CD4-positive, alpha-beta T cell treated with Interferon alpha-2 for 1 hour (primary cell): ENCODE measurements at places on chromosomes 5 and 9.

DNA sequence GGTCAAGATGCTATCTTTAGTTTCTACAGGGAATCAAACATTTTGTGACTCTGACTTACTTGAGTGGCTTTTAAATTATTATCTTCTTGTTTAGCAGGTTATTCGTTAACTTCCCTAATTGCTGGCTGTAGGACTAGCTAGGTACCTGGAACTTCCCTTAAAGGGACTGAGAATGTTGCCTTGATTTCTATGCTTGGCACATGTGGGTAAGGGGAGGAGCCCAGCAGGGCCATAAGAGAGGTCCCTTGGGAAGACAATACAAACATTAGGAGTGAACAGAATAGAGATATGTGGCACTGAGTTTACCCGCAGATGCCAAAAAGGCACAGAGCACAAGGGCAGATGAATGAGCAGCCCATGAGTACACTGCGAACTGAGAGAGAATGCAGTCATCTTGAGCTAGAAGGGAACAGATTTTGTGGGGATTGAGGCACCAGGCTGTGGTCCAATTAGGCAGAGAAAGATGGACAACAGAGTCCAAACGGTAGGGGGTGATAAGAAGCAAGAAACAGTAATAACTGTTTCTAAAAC is 9.8 kb downstream of the CKMT2 start:
- no peak for DNase-seq

- no peak for DNase-seq
These were observed 48.0 kb downstream of the RAB14 start for GRCh38 chr9:121153642-121154041.

DNA sequence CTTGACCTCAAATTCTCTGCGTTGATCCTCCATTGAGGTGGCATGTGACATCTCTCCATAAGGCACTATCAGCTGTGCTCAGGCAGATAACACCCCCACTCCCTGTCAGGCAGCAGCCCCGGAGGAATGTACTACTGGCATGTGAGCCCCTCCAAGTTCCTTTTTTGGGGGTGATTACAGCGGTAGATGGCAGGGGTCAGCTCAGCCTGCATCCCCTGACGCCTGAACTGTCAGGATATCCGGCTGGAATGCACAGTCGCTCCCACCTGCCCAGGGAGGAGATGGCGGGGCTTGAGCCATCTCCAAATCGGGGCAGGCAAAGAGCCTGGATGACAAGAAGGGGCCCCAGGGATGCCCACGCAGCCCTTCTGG is 40.8 kb downstream of the FAM78A start:
- no peak for DNase-seq

DNA sequence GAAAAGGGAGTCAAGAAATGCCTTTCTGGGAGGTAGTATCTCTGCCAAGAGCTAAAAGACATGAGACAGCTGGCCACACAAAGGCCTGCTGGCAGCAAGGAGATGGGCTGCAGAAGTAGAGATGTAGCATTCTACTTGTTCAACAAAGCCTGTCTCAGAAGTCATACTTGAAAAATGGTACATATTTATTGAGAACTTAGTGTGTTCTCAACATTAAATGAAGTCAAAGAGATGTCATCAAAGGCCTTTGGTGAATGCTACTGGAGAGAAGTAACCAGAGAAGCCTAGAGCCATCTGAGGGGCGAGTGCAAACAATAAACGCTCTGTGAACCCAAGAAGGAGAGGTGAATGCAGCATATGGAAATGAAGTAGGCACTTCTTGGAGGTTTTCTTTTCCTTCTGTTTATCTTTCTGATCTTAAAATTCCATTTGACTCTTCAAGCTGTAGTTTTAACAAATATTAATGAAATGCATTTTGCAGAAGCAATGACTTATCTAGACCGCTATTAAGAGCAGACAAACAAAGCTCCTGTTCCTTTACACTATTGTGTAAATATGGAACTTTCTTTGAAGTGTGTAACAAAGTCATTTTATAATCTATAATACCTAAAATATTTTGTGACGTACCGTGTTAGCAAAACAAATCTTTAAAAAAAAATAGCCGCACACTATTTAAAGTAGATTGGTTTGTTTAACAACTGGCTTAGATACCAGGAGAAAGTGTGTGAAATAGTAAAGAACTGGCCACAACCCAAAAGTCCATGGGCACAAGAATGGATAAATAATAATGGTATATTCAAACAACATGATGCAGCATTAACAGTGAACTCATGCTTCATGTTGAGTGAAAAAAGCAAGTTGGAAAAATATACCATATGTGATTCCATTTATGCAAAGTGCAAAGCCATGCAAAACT is 70.2 kb downstream of the ZNF608 start:
- DNase-seq, result no peak

GRCh38 chr9:38227656-38228055 is 158.6 kb upstream of the SHB start:
- peak; percentile 6 for DNase-seq

GRCh38 chr5:148382961-148383360 is 797 bp upstream of the FBXO38 start:
- DNase-seq, result no peak

DNA sequence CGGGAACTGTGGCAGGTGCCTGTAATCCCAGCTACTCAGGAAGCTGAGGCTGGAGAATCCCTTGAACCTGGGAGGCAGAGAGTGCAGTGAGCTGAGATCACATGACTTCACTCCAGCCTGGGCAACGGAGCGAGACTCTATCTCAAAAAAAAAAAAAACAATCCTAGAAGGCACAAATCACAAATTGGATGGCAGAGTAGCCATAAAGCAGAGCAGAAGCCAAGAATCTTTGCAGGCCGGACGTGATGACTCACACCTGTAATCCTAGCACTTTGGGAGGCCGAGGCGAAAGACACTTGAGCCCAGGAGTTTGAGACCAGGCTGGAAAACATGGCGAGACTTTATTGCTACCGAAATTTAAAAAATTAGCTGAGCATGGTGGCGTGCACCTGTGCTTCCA is 9.2 kb upstream of the FUBP3 start:
- no peak for DNase-seq

DNA sequence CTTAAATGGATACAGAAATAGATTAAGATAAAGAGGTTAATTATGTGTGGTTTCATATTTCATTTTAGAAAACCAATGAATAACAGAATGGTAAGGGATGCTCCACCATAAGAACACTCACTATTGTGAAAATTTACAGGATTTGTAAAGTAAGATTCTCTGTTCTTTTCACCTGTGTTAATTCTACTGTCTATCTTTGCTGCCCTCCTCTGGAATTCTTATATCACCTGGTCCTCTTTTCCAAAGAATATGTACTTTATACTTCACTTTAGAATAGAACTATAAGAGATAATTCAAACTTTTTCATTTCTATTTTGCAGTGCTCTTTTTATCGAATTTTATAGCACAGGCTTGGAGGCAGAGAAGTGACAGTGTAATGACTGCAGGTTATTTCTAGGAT is 213.4 kb downstream of the LURAP1L start:
- DNase-seq, result no peak

DNA sequence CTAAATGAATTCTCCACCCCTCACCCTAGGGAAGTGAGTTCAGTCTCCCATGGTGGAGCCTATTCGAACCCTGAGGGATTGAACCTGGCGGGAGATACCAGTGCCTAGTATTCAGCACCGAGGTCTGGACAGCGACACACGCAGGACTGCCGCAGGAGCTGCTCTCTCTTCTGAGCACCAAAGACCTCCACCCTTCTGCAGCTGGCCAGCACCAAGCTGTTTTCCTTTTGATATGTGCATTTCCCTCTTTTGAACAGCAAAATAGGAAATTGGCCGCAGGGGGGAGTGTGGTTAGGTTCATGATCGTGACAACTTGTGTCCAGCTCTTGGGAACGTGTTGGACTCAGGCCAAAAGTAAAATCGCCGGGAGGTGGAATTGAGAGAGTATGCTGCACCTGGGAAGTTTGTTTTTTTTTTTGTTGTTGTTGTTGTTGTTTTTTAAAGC is 1.2 kb upstream of the PCSK1 start:
- no peak for DNase-seq

- no peak for DNase-seq
These were observed 12.2 kb downstream of the DAB2IP start for GRCh38 chr9:121663591-121663990.

DNA sequence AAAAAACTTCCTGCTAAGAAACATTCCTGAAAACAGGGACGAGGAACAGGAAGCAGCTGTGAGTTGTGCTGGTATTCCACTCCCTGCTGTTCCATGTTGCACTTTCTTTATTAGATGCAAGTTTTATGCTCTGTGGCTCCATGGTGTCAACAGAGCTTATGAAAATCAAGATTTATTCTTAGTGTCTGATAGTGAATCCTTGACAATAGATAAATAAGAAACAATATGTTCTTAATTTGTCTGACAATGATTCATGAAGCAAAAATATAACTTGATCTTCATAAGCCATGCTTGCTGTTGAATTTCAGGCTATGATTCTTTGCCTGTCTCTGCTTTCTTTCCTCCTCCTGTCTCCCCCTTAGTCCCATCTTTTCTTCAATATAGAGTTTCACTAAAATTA is 119.6 kb downstream of the DROSHA start:
- no peak for DNase-seq

DNA sequence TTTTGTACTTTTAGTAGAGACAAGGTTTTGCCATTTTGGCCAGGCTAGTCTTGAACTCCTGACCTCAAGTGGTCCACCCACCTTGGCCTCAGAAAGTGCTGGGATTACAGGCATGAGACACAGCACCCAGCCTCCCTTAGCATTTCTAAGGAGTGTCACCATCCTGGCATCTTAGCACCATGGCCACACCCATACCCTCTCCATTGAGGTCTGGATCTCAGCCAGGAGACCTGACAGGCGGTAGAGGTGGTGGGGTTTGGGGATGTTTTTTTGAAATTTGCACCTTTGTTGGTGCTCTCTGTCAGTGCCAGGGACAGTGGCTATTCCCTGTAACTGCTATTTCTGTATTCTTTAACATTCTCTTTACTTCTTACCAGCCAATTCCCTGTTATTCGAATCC is 72.5 kb downstream of the TRIM36 start:
- no peak for DNase-seq

- no peak for DNase-seq
These were observed 311.8 kb downstream of the DNAH5 start for GRCh38 chr5:13632676-13633075.

DNA sequence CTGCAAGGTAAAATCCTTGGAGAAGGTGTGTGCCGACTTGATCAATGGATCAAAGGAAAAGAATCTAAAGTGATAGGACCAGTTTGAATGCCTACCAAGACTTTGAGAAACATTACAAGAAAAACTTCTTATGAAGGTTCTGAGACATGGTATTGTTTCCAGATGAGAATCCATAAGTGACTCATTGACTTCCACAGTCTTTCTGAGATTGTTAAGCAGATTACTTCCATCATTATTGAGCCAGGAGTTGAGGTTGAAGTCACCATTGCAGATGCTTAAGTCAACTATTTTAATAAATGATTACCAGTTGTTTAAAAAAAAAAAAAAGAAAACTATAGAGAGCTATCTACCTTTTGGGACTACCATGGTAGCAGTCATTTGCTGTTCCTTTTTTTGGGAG is 7.0 kb downstream of the LNPEP start:
- DNase-seq, result no peak
